Globus pallidus (tissue), 1 donor: ENCODE measurements at places on chromosomes 3 and 15.

DNA sequence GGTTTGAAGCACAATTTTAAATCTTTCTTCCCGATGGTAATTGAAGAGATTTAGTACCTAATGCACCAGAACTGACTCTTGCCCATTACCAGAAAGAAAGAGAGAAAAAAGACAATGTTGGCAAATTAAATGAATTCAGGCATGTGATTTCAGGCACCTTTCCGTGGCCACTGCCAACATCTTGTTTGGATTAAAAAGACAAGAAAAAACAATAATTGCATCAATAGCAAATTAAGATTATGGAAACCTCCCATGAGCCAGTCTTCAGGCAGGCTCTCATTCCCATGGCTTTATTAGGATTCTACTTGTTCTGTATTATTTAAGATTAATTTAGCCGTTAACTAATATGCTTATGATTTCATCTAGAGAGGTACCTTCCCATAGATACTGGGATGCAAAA is 193.0 kb downstream of the GREM1 start:
- no peak for DNase-seq

DNA sequence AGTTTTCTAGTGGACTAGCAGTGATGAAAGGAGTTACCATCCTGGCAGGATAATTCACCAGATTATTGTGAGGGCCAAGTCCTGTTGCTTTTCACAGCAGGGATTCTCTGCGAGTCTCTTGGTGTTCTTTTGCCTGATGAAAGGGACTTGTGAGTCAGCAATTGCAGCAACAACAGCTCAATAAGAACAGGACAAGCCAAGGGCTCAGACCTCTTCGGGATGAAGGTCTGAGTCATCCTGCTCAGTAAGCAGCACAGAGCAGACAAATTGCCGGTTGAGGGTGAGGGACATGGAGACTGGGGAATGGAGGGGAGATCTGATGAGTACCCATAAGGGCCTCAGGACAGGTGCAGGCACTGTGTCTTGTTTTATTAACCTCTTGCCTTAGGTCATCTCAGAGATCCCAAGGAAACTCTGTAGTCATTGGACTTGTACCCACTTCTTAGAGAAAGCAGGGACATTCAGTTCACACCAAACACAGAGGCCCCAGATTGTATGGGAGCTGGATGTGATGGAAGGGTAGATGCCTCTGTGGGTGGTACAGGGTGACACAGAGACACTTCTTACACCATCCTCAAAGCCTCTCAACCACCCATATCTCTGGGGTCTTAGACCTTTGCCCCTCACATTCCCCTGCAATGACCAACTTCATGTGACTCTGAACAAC is 173.8 kb upstream of the TLE3 start:
- no peak for DNase-seq

GRCh38 chr3:65020281-65021160 is 332.7 kb upstream of the ADAMTS9 start:
- no peak for DNase-seq

GRCh38 chr3:69452295-69452694 is 66.4 kb upstream of the FRMD4B start:
- no peak for DNase-seq
